ENCODE measurements at places on chromosomes 3 and 15.
A peak's percentile ranks its signal among the peaks of the same experiment; 100 is the strongest.

DNA sequence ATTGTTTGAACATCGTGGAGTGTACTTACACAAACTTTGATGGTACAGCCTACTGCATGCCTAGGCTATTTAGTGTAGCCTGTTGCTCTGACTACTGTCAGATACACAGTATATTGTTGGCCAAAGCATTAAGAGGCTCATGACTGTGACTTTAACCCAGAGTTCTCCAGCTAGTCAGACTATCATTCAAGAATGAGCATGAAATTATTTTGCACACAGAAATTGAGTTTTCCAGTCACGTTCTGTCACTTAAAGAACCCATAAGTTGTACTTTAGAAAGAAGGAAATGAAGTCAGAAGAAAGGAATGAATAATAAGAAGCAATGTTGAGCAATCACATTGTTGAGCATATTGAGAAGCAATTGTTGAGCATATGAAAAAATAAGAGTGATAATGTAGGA, 37.6 kb upstream of the SLC22A13 start:
- DNase-seq, result no peak

- DNase-seq, result no peak
Observed at GRCh38 chr3:17986348-17986816, 244.0 kb upstream of the TBC1D5 start.

GRCh38 chr3:36991923-36992805, 767 bp downstream of the EPM2AIP1 start:
- peak; percentile 71 for DNase-seq

GRCh38 chr3:56076746-56077145, 391.5 kb downstream of the ERC2 start:
- no peak for DNase-seq

GRCh38 chr15:46089467-46089935, 454.7 kb downstream of the SQOR start:
- DNase-seq, result no peak

- no peak for DNase-seq
Observed at GRCh38 chr3:150091626-150092025, 120.9 kb upstream of the PFN2 start.

- no peak for DNase-seq
Observed at GRCh38 chr3:53199834-53200233, 38.8 kb downstream of the PRKCD start.

DNA sequence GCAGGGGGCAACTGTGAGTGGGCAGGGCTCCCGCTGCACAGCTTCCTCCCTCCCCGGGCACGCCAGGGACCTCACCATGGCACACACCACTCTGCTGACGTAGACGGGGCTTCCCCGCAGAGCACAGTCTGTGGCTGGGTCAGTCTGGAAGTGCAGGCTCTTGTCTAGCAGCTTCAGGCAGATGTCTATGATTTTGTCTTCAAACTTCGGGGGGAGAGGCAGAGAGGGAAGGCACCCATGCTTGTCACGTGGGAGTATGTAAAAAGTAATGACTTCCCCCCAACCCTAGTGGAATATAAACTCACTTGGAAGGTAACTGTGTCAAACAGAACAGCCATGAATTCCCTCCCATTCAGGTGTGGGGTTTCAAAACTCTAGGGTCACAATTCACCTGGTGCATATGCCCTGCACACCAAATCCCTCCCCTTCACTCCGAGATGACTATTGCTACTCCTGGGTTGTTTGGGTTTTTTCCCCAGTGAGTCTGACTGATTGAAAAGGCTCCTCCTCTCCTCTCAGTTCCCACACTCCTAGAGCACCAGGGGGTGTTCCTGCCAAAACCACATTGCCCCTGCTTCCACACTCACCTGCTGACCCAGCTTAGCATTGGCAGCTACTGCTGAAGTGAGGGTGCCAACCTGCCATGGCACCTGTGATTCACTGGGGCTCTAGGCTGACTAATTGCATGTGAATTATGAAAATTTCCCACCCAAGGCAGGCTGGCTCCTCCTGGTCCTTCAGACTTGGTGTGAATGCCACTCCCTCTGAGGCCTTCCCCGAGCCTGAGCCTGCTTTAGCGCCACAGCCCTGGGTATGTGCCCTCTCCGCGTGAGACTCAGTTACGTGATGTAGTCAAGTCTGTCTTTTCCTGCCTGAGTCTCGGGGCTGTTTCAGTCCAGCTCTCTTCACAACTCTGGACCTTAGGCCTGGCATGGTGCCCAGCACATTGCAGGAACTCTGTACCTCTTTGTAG, 13.0 kb downstream of the TGM5 start:
- no peak for DNase-seq

- DNase-seq, result no peak
Observed at GRCh38 chr3:64674591-64675076, 13.2 kb downstream of the ADAMTS9 start.

- no peak for DNase-seq
Observed at GRCh38 chr3:79902151-79902550, 134.4 kb upstream of the ROBO1 start.

GRCh38 chr15:91855241-91855640, 1.7 kb downstream of the SLCO3A1 start:
- no peak for DNase-seq

DNA sequence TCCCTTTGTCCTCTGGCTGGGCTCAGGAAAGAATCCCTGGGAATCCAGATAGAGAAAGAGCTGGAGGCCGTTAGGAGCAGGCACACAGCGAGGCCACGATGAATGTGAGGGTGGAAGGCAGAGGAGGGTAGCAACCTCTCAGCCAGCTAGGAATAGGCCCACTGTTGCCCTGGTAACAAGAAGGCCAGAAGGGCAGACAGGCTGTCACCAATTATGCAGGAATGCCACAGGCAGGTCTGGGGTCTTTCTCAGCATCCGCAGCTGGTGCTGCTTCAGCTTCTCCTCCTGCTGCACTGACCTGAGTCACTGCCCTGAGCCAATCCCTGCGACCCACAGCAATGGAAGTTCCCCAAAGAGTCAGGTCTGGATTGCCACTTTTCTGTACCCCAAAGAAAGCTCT, 62.8 kb upstream of the C3orf80 start:
- DNase-seq, result no peak

DNA sequence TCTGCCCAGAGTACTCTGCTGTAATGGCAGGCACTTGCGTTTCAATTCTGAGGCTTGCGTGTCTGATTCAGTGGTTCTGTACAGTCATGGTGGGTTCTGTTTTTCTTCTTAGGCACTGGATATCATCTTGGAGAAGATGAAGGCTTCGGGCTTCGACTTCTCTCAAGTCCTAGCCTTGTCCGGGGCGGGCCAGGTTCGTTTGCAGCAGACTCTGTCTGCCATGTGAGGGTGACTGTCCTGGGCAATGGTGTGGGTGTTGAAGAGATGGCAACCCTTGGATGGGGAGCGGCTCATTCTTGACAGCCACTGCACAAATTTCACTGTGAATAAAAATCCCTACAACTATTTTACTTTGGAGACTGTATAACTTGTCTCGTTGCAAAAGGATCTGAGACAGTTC, 16.2 kb downstream of the XYLB start:
- no peak for DNase-seq

- DNase-seq, result no peak
Observed at GRCh38 chr3:123066599-123066895, 278 bp upstream of the PDIA5 start.

GRCh38 chr3:73614419-73614818, 10.3 kb downstream of the PDZRN3 start:
- no peak for DNase-seq

DNA sequence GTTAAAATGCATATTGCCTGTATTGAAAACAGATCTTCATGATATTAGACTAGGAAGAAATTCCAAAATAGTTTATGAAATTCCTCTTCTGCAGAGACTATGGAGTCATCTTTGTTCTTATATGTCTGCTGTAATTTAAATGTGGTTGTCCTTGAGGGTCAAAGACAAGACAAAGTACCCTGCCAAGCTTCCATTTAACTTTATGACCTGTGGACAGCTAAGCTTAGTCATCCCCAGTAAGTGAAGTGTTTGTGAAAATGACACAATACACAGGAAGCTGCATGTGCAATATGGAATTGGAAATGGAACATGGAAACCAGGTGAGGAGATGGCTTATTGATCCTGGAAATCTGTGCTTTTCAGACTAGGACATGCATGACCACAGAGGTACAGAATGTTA, 68.5 kb upstream of the GBE1 start:
- DNase-seq, result no peak

GRCh38 chr3:139113231-139113992, 68.7 kb upstream of the PRR23C start:
- no peak for DNase-seq

GRCh38 chr15:41849861-41850260, 11.2 kb downstream of the PLA2G4B start:
- DNase-seq, result no peak

GRCh38 chr15:70358871-70359647, 261.3 kb upstream of the TLE3 start:
- DNase-seq, result no peak

- DNase-seq, result no peak
Observed at GRCh38 chr15:90083954-90084607, 18.2 kb downstream of the IDH2 start.

- no peak for DNase-seq
Observed at GRCh38 chr3:64594134-64594533, 93.7 kb downstream of the ADAMTS9 start.

DNA sequence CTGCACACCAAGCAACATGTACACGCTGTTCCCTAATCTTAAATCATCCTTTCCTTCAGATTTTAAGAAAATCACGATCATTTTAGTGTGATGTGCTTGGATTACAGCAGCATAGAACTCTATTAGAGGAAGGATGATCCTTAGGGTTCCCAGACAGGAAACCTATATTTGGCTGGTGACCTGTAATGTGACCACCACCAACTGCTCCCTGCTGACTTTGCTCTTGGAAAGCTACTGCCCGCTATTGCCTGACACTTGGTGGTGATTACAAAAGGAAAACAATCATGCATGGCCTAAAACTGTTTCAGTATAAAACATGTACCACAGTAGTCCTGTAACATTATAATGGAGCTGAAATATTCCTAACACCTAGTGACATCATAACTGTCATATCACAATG, 27.2 kb upstream of the LMOD3 start:
- no peak for DNase-seq

DNA sequence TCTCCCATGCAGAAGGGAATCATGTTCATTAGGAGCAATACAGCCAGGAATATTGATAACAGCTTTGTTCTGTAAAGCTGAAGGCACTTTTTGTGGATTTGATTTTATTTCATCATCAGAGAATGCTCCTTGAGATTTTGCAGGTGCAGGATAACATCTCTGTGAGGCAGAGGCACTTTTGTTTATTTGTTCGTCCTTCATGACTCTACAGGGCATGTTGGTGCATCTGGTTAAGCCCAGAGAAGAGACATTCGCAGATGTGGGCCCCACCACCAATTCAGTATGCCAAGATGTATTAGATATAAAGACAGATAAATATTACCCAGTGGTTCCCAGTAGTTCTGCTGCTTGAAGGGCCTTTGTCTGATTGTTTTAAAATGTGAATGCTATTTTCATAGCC, 368.1 kb upstream of the SEMA6D start:
- DNase-seq, result no peak

DNA sequence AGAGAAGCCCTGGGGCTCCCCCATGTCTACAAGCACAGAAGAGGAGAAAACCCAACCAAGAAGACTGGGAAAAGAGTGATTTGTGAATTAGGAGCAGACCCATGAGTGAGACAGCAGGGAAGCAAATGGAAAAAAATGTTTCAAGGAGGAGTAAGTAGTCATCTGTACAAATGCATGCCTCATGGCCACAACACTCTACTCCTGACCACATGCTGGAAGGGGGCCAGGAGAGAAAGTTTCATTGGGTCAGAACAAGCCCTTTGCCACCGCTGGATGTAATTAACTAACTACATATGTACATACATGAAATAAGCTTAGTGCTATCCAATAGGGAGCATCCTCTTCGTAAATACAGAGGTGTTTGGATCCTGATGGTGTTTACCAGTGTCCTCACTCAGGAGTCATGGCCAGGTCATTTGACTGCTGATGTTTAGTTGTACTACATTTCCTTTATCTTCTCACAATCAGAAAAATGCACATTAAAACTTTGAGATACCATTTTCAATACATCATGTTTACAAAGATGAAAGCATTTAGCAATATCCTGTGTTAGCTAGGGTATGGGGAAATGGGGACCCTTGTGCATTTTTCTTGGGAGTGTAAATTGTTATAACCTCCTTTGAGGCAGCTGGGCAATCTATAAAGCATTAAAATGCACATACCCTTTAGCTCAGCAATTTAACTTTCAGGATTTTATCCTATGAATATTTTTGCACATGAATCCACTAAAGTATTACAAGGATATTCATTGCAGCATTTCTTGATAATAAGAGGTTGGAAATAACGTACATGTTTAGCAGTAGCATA, 27.1 kb downstream of the CLRN1 start:
- DNase-seq, result no peak

- no peak for DNase-seq
Observed at GRCh38 chr15:89098281-89098680, 10.0 kb downstream of the ABHD2 start.

- no peak for DNase-seq
Observed at GRCh38 chr3:110758208-110758607, 313.4 kb upstream of the NECTIN3 start.

DNA sequence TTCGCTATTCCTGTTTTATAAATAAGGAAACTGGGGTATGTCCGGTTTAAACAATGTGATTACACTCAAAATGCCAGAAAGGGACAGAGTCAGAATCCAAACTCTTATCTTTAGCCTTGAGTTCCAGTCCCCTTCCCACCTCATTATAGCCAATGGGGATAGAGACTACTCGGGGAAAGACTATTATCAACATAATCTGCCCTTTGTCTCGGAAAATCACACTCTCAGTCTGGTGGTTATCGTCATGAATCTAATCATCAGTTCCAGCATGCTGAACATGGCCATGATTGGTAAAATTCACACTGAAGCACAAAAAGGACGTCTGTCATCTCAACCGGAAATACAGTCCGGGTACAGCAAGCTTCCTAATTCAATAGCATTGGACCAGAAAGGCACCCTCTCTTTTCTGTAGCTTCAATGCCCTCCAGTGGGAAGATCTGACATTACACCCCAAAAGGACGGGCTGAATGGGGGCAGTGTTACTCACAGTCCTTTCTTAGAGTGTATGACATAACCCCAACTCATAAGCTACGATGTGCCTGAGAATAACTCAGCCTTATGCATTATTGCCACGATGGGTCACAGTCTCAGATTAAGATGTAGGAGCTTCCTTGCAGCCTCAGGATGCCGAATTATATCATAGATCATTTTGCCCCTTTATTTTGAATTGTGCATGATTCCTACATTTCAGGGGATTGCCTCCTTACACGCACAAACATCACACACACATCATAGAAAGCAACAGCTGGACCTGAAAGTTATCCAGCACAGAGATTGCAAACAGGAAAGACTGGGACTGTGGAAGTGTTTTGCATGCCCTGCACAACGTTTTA, 390.4 kb upstream of the LMCD1 start:
- peak; percentile 78 for DNase-seq

- no peak for DNase-seq
Observed at GRCh38 chr3:4853749-4854140, 125.5 kb upstream of the BHLHE40 start.

DNA sequence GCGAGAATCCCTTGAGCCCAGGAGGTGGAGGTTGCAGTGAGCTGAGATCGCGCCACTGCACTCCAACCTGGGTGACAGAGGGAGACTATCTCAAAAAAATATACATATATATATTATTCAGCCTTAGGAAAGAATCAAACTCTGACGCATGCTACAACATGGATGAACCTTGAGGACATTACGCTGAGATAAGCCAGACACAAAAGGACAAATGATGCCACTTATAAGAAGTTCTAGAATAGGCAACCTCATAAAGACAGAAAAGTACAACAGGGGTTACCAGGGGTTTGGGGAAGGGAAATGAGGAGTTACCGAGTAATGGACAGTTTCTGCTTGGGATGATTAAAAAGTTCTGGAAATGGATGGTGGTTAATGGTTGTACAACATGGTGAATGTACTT, 727 bp downstream of the PDHB start:
- no peak for DNase-seq

- DNase-seq, result no peak
Observed at GRCh38 chr3:45986303-45986982, 9.2 kb downstream of the FYCO1 start.

Measured in activated effector memory CD4-positive, alpha-beta T cell treated with anti-CD3 and anti-CD28 coated beads, Interleukin-2, amount 50 U/mL, for 16 hours (primary cell).